ENCODE measurements at places on chromosomes 3 and 15.
A peak's percentile ranks its signal among the peaks of the same experiment; 100 is the strongest.

DNA sequence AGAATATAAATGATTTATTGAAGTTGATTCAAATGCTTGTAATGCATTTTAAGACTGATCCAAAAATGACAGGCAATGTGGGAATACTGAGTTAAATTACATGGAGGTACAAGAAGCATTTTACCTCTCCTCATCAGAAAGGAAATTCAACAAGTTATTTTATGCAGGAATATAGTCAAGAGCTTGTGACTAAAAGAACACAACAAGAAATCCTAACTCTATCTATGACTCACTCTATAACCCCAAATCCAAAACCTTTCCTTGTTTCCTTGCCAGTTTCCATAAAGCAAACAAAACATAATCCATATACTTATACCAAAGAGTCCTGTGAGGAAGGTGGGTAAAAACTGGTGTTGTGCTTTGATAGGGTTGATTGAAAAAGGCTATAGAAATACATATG lies 30.8 kb downstream of the SIN3A start:
- no peak for DNase-seq

GRCh38 chr15:78301326-78301725 lies 1.9 kb upstream of the SKIC8 start:
- DNase-seq: no peak

DNA sequence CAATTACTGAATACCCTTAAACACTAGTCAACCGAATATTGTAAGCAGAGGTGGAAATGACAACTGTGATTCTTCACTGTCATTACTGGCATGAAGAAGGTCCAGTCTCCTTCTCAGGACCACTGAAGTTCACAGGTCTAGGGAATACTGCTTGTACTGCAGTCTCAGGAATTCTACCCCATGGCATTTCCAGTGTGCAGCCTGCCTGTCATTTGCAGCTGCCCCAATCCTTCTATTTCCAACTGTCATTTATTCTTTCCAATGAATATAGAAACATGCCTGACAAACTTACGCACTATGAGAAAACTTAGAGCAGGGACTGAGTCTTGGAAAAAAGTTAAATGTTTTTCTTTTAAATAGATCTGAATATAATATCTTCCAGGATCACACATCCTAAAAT lies 308.0 kb upstream of the THBS1 start:
- DNase-seq: no peak

- no peak for DNase-seq
Measured at GRCh38 chr3:51662456-51662855, 8.6 kb upstream of the TEX264 start.

DNA sequence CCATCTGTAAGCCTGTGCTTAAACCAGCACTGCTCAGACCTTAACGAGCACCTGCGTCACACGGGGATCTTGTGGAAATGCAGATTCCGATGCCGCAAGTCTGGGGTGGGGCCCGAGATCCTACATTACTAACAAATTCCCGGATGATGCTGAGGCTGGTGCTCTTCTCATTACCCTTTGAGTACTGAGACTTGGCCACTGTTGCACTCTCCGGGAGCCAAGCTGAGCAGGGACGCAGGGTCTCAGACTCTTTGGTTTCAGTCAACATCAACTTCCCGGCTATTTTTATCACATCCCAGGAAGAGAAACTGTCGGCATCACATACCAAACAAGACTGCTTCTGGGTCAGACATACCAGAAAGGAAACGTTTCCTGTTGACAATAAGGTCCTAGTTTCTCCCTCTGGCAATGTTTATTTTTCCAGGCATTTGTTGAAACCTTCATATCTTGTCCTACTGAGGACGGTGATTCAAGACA lies 276.6 kb downstream of the SHQ1 start:
- DNase-seq: no peak

GRCh38 chr3:150359381-150359780 lies 48.7 kb upstream of the TSC22D2 start:
- DNase-seq: no peak

DNA sequence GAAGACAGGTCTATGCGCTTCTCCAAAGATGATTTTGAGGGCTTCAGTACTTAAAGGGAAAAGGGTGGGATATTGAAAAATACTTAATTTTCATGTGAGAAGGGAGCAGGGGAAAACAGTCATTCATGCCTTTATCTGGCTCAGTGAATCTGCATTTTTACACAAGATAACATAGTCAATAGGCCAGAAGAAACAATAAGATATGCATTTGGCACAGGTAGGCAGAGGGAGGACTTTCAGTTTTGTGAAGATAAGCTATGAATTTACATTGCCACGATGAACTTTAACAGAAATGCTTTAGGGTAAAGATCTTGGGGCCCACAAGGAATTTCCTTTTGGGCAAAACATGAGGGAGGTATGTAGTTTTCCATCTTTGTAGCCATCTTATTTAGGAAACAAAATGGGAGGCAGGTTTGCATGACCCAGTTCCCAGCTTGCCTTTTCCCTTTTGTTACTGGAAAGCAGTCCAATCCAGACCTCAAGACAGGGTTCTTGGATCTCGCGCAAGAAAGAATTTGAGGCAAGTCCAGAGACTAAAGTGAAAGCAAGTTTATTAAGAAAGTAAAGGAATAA lies 504.2 kb downstream of the IGSF11 start:
- DNase-seq: no peak

DNA sequence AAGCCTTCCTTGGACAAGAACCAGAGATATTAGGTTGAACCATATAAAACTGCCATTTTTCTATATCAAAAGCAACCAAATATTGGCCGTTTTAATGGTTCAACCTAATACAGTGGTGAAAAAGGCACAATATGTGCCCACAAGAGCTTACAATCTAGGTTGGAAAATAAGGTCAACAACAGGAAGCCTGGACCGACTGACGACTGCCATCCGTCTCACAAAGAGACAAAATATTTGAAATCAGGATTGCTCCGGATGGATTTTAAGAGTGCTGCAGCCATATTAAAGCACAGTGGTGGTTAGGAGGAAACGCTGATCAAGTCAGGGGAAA lies 1.4 kb downstream of the AHSG start:
- DNase-seq: no peak

GRCh38 chr3:24341668-24342067 lies 153.0 kb downstream of the THRB start:
- DNase-seq: no peak

DNA sequence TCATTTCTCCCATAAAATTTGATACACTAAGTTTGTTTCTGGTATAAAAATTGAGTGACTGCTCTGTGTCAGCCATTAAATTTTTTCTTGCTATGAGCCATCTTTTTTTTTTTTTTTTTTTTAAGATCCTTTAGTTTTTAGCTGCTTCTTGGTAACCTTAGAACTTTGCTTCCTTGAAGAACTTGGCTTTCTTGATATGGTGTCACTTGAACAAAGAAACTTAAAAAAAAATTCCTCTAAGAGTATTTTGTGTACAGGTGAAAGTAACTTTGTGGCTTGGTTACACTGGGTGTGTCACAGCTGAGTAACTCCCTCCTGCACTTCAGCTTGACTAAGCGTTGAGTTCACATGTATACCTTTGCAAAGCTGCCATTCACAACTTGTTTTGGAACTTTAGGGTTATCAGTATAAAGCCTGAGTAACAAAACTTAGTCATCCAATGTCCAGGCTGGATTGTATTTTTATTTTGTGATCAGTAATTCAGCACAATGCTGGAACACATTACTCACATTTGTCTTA lies 6.5 kb downstream of the CHD2 start:
- peak; percentile 33 for DNase-seq

GRCh38 chr3:155154255-155154654 lies 74.1 kb downstream of the MME start:
- DNase-seq: no peak

GRCh38 chr15:41888662-41889253 lies 5.1 kb downstream of the SPTBN5 start:
- DNase-seq: no peak

GRCh38 chr15:48868023-48868422 lies 9.9 kb upstream of the EID1 start:
- no peak for DNase-seq

GRCh38 chr3:115638991-115639390 lies 15.7 kb downstream of the GAP43 start:
- DNase-seq: no peak

DNA sequence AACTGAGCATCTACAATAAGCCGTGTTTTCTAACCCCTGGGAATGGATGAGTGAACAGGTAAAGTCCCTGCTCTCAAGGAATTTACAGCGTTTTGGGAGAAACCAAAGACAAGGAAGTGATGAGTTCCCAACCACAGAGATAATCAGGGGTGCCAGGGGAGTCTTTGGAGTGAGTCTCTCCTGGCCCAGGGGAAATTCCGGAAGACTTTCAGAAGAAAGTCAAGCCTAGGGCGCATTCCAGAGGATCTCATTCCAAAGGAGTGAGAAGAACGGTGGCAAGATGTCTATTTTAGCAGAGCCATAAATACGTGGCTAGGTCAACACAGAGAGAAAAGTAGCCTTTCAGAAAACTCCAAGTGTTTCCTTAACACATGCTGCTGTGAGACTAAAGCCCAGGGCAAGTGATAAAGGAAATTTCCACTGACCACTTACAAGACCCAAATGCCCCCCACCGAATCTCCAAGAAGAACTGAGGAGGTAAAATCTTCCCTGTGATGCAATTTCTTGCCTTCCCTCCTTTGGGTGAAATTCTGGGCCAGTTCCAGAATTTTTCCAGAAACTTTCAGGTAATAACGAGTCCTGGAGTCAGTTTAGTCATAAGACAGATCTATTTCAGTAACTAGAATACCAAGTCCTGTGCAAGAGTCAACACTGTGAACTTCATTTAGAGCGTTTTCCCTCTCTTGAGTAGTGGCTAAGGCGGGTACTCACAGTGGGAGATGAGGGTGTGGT lies 437.4 kb downstream of the NR2F2 start:
- DNase-seq: no peak

DNA sequence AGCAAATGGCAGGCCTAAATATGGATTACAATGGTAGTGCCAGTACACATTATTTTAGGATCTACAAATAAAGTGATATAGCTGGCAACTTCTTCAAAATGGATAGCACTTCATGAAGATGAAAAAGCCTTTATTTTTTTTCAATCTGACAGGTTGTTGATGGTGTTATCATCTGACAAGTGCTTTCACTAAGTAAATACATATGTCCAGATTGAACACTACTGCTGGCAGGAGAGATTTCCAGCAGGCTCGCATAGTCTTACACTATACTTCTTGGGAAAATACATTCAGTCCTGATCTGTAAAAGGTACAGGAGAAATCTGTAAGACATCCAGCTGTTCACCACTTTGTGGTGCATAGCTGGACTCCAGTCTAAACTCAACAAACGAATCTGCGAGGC lies 50.9 kb upstream of the ALCAM start:
- DNase-seq: no peak

- no peak for DNase-seq
Measured at GRCh38 chr3:193030276-193030675, 112.6 kb upstream of the MB21D2 start.

- no peak for DNase-seq
Measured at GRCh38 chr15:76253691-76254473, 57.4 kb downstream of the ETFA start.

DNA sequence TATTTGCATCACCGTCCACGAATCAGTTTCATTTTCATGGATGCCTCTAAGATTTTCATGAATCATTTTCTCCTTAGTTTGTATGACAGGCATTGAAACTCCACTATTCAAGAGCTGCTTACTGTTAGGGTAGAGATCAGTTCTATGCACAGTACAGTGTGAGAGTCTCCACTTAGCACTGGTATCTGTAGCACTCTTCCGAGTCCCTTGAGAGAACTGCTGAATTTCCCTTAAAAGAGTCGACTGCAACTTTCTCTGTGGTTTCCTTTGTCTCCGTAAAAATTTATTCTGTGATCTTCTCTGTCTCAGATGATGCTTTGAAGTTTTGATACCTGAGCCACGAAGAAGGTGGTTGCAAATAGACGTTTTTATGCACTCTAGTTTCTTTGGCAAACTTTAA lies 14.8 kb downstream of the GTPBP8 start:
- no peak for DNase-seq

- no peak for DNase-seq
Measured at GRCh38 chr3:98827221-98827920, 64.2 kb downstream of the ST3GAL6 start.
